B cell (primary cell): ENCODE measurements at places on chromosomes 6 and 20.

DNA sequence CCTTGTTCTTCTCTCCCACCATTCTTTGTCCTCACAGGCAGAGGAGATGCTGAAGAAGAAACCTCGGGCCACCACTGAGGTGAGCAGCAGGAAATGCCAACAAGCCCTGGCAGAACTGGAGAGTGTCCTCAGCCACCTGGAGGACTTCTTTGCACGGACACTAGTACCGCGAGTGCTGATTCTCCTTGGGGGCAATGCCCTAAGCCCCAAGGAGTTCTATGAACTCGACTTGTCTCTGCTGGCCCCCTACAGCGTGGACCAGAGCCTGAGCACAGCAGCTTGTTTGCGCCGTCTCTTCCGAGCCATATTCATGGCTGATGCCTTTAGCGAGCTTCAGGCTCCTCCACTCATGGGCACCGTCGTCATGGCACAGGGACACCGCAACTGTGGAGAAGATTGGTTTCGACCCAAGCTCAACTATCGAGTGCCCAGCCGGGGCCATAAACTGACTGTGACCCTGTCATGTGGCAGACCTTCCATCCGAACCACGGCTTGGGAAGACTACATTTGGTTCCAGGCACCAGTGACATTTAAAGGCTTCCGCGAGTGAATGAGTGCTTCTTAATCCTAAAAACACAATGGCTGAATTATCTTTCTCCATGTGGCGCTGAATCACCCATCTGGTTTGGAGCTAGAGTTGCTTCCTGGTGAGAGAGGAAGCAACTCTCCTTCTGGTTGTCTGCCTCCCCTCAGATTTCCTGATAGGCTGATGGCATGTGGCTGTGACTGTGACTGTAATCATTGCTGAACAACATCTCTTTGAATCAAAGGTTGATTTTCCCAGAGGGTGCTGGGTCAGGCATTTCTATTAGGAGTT, 4.6 kb downstream of the MAD2L1BP start:
- no peak for DNase-seq

- no peak for DNase-seq
Measured at GRCh38 chr20:51269671-51270070, 246.8 kb upstream of the KCNG1 start.

DNA sequence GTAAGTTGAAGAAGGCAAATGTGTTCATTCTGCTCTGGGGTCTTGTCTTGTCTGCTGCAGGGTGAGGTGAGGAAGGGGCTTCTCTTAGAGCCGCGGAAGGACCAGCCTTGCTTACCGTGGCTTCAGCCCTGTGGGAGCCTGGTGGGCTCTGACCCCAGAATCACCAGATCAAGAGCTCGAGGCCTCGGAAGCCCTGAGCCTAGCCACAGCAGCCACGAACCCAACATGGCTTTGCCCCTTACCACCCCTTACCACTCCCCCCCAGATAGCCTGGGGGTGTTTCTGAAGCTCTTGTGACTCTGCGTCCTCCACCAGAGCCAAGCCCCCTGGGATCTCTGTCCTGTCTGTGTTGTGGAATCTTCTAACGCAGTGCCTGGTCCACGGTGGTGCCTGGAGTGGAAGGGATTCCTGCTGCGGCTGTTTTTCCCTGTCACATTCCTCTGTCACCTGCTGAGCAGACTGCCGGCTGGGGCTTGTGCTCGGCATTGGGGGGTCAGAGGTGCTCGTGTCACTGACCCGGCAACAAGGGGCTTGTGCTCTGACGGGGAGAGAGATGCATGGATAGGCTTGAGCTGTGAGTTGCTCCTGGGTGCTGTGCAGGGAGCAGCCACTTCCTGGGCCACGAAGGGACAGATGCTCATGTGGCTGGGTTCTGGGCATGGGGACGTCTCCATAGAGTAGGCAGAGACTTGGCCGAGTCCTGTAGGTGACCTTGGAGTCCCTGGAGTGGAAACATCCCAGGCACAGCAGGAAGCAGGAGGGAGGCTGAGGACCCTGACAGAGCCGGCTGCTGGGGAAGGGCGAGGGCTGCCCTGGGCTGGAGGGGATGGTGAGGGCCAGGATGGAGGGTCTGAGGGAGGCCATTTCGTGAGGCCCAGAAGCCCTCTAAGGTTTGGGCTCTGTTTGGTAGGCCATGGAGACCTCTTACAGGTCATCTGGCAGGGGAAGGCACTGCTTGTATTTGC, 316.0 kb downstream of the QKI start:
- no peak for DNase-seq

- no peak for DNase-seq
Measured at GRCh38 chr20:6940876-6941275, 173.4 kb downstream of the BMP2 start.

- DNase-seq = no peak
Measured at GRCh38 chr6:167797011-167797471, 29.7 kb upstream of the AFDN start.

- DNase-seq = peak; percentile 54
Measured at GRCh38 chr6:38307740-38308139, 332.0 kb downstream of the BTBD9 start.

GRCh38 chr6:12653486-12653885, 63.1 kb upstream of the PHACTR1 start:
- no peak for DNase-seq

GRCh38 chr6:142187209-142187608, 40.1 kb downstream of the VTA1 start:
- no peak for DNase-seq

- DNase-seq = peak; percentile 46
Measured at GRCh38 chr6:36550473-36551000, 3.3 kb upstream of the STK38 start.

DNA sequence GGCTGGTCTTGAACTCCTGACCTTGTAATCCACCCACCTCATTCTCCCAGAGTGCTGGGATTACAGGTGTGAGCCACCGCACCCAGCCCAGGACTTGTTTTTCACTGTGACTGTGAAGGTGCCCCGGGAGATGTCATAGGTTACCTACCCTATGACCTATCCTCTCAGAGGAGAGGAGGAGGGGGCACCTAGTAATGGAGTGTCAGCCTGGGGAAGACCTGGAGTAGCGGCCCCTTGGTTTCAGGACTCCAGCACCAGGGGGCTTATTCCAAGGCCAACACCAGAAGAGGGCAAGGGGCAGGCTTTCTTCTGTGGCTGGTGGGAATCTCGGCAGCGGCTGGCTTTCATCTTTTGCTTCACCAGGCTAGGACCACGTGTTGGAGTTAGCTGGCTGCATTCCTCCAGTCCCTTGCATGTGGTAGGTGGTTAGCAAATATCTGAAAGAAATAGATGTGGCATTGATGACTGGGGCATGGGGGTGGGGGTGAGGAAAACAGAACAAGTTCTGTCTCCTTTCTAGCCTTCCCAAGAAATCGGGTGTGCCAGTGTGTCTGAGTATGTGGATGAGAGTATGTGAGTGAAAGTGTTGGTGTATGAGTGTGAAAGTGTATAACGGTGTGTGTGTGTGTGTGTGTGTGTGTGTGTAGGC, 7.9 kb upstream of the ITPR3 start:
- DNase-seq = no peak

DNA sequence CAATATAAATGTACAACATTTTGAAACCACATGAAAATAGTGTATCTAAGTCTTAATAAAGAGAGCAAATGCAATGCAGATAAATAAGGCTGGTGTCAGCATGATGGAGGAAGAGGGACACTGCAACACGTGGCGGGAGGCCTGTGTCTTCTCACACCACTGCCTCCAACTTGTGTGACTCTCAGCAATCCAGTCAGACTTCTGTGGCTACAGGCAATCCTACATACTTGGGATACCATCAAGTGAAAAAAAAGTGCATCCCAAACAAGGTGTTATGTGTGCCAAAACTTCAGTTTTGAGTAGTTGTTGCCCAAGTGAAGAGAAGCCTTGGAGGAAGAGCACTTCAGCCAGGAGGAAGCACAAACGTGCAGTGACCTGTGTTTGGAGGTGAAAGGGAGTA, 68.6 kb downstream of the PKIB start:
- DNase-seq = no peak

DNA sequence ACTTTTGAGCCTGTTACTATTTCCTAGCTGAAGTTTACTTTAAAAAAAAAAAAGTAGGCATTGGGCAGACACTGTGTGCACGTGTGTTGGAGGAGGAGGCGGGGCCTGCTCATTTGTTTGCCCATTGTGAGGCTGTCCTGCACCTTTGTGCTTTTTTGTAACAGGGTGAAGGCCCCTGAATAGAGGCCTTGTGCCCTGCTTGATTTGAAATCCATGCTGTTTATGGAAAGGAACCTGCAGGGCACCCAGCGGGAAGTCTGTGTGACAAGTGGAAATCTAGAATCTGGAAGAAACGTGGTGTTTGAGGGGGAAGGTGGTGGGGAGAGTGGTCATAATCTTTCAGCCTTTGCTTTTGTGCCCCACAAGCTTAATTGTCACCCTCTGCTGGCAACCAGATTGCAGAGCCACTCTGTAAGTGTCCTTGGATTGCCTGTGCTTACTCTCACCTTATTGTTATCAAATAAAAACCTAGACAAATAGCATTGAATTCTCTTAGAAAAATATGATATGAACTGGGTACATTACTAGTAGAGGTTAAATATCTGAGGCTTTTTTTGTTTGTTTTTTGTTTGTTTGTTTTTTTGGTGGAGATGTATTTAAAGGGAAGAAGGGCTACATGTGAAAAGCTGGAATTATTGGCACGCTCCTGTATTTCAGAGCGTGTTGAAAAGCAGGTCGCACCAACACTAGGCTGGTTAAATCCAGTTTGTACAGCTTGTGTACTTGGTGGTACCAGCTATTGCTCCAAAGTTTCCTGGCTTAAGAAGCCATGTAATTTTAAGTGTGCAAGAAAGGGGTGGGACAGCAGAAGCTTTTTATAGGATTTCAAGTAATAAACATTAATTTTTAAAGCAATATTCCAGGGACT, 156.3 kb downstream of the ARID1B start:
- DNase-seq = no peak

- no peak for DNase-seq
Measured at GRCh38 chr6:16337295-16337975, 99.0 kb downstream of the GMPR start.

- no peak for DNase-seq
Measured at GRCh38 chr6:38233161-38233791, 406.5 kb downstream of the BTBD9 start.

DNA sequence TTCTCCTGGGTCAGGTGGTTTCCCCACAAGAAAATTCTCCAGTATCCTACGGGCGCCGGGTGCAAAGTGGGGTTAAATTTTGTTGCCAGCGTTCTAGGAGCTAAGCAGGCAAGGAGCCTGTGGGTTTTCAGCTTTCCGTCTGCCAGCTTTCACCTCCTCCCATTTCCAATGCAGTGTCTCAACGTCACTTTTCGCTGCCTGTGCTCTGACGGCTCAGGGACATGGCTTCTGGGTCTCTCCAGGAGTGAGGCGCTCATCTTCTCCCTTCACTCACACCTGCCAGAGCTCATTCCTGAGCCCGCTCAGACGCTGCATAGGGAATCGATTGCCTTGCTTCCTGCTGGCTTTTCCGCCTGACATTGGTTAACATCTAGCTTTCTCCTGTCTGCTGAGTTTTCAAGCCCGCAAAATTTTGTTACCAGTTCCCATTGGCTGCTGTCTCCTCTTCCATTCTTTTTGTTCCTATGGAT, 7.3 kb upstream of the NAA20 start:
- DNase-seq = no peak

DNA sequence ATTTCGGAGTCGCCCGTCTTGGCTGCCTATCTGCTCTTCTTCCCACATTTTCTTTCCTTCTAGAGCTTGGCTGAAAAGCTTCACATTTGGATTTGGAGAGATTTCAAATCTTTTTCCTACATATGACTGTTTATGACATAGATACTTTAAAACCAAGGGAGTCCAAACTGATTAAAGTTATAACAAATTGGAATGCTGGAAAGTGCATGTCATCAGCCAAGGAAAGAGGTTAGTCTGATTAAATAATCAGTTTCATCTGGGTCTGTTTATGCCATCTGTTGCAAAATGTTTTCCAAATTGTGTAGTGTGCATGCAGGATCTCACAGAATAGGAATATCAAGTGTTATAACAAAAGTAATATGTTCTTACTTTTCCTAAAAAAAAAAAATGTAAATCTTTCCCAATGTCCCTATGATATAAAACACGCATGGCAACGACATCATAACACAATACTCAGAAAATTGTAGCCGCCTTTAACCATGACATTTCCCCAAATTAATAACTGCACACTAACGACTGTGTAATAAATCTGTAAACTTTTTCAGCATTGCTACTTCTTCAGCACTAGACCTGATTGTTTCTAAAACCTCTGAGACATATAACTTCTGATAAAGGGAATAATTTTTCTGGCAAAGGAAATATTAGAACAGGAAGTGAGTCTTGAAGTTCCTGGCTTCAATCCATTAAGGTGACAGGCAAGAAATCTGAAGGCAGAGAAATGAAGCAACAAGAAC, 230.2 kb upstream of the FOXQ1 start:
- no peak for DNase-seq

DNA sequence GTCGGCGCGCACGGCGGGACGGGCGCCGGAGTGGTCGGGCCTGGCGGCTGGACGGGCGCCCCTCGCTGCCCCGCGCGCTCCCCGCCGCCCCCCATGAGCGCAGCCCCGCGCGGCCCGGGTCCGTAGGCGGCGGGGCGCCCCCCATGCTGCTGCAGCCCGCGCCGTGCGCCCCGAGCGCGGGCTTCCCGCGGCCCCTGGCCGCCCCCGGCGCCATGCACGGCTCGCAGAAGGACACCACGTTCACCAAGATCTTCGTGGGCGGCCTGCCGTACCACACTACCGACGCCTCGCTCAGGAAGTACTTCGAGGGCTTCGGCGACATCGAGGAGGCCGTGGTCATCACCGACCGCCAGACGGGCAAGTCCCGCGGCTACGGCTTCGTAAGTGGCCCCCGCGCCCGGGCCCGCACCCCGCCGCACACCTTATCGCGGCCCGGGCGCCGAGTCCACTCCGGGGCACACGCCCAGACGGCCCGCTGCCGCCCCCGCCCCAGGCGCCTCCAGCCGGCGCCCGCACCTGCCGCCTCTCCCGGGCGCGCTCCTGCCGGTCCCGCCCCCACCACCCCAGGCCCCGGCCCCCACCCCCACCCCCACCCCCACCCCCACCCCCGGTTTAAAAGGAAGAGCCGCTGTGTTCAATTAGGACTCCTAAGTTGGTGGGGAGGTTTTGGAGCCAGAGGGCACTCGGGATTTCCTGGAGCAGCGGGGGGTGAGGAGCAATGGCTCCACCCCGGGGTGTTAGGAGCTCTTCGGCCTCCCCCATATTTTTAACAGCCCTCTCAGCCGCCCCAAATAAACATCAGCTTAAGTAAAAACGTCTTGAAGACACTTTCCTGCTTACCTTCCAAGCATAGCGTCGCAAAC, 474 bp downstream of the RBM38 start:
- peak; percentile 70 for DNase-seq

DNA sequence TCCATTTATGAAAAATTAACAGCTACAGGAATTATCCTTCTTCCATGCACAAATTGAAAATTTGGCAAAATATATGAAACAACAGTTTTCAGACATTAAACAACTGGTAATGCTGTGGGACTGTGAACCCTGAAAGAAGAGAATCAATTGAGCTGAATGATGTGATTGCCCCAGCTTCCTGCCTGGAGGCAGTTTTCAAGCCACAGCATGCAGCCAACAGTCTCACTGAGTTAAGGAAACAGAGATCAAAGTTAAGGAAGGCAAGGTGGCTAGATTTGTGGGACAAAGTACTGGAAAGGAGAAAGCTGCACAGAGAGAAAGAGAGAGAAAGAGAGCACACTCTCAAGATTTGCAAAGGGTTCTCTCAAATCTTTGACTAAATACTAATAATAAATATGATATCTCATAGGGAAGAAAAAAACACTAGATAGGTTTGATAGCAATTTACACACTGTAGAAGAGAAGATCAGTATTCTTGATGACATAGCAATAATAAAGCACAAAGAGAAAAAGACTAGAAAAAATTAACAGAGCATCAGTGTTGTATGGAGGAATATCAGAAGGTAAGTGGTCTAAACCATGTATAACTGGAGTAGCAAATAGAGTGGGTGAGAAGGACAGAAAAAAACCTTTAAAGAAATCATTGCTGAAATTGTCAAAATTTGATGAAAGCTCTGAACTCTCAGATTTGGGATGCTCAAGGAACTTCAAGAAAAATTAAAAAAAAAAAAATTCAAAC, 70.1 kb upstream of the CNKSR3 start:
- no peak for DNase-seq
